ENCODE measurements at places on chromosomes 5 and 9.

- no peak for DNase-seq
Observed at GRCh38 chr9:114893221-114894010, 37.0 kb downstream of the TNFSF8 start.

GRCh38 chr5:111580956-111581355 lies 68.6 kb upstream of the STARD4 start:
- DNase-seq = no peak

DNA sequence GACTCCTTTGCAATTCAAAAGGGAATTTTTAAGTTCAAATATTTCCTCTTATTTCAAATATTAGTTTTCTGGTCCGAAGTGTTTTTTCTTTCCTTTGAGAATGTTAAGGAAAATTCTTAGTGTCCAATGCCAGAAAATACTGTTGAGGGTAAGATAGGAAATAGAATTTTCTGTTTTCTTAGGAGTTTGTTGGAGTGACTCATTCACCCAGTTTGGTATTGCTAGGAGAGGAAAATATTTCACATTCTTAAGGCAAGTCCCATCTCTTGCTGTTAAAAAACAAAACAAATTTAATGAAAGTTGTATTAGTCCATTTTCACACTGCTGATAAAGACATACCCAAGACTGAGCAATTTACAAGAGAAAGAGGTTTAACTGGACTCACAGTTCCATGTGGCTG lies 349.2 kb upstream of the ADAMTSL1 start:
- DNase-seq = no peak

- DNase-seq = no peak
Observed at GRCh38 chr5:174312270-174312617, 266.7 kb downstream of the NSG2 start.

- no peak for DNase-seq
Observed at GRCh38 chr9:132752877-132753592, 82.8 kb downstream of the GTF3C4 start.

GRCh38 chr9:84993105-84993504 lies 323.6 kb downstream of the NTRK2 start:
- no peak for DNase-seq

- no peak for DNase-seq
Observed at GRCh38 chr5:177496070-177496726, 1.2 kb downstream of the PDLIM7 start.

- no peak for DNase-seq
Observed at GRCh38 chr9:129474740-129475404, 146.0 kb downstream of the C9orf50 start.

GRCh38 chr9:134434894-134435506 lies 108.7 kb downstream of the RXRA start:
- DNase-seq = no peak

GRCh38 chr5:61389609-61390008 lies 57.6 kb downstream of the ZSWIM6 start:
- no peak for DNase-seq

DNA sequence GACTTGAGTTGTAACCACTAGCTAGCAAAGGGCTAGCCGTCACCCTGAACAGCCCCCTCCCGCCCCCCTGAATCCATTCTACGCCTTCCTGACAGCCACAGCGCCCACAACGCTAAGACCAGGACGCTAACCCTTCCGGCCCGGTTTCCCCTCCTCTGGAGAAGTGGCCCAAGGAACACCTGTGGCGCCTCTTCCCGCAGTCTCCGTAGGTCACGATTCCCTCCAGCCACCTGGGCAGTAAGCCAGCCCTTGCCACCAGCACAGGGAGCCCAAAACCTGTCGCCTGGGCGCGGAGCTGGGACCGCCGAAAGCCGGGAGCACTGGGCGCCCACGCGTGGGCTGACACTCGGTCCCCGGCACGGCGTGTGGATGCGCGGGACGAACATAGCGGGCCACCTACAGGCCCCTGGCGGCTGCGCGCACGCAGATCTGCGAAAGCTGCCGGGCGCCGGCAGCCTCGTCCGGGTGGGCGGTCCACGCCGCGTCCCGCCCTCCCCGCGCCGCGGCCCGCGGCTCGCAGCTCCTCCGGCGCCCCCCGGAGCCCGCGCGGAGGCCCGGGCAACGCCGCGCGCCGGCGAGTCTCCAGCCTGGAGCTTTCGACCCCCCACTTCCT lies 596 bp downstream of the IRF1 start:
- DNase-seq = no peak

- DNase-seq = no peak
Observed at GRCh38 chr5:154993461-154993860, 20.1 kb upstream of the KIF4B start.

- DNase-seq = no peak
Observed at GRCh38 chr5:163409384-163409783, 28.0 kb upstream of the CCNG1 start.

DNA sequence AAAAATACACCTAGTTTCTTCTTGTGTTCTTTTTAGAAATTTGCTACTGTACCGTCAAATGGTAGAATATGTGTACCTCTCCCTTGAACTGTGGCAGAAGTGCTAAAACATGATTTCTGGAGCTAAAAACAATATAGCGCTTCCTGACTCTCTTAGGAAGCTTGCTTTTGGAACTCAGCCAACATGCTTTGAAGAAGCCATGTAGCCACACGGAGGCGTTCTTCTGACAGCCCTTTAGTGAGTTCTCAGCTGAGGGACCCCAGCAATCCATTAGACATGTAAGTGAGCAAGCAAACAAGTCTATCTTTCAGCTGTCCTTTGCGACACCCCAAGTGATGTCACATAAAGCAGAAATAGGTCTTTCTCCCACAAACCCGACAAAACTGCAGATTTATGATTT lies 917.0 kb downstream of the CDH9 start:
- no peak for DNase-seq

DNA sequence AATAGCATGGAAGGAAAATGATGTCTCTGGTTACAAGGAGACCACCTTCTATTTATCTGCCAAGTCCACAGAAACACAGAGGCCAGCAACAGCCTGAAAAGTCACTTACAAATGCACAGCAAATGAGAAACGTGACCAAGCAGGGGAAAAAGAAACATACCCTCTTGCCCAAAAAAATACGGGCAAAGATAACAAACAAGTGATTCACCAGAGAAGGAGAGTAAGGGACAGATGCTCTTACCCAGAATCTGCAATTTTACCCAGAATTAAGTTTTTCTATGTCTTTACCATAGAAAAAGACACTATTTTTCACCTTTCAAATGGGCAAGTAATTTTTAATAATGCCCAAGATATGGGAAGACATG lies 28.1 kb downstream of the CAMSAP1 start:
- no peak for DNase-seq

GRCh38 chr5:68325065-68325580 lies 109.6 kb downstream of the PIK3R1 start:
- no peak for DNase-seq

DNA sequence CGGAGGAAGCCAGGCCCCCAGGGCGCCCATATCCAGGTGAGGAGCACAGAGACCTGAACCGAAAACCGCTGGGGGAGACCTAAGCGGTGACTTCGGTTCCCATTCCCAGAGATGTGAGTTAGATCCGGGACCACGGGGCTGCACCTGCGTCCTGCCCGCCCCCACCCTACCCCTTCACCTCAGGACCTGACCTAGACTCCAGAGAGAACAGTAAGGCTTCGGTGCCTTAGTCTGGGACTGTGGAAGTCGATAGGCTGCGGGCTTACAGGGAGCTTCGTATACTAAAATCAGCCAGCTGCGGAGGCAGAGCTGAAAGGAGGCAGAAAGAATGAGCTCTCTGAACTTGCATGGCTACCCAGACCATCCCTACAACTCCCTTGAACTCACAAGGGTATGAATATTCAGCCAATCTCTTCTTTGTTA lies 518 bp upstream of the FAM13B start:
- DNase-seq = no peak

DNA sequence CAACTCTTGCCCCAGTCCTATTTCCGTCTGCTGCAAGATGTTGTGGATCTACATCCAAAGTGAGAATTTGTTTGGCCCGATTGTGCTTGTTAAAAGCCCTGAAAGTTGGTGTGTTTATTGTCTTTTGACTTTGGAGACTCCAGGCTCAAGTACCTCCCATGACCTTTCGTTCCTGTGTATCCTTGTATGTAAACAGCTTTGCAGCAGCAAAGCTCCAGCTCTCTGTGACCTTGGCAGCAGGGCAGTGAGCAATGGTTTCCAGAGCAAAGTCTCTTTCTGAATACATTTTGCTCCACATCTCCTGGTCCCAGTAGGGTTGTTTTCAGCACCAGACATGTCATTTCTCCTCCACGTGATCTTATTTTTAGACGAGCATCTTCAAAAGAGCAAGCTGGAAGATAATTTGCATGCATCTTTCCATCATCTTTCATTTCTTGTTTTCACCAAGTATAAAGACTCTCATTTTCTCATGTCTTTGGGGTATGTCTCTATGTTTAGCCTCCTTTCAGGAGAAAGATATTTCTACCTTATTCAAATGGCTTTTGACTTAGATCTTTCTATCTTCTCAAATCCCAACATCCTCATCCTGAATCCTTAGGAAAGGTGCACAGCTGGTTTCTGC lies 68.1 kb upstream of the ERCC6L2 start:
- no peak for DNase-seq

- DNase-seq = no peak
Observed at GRCh38 chr5:171434874-171435273, 15.4 kb downstream of the FGF18 start.

DNA sequence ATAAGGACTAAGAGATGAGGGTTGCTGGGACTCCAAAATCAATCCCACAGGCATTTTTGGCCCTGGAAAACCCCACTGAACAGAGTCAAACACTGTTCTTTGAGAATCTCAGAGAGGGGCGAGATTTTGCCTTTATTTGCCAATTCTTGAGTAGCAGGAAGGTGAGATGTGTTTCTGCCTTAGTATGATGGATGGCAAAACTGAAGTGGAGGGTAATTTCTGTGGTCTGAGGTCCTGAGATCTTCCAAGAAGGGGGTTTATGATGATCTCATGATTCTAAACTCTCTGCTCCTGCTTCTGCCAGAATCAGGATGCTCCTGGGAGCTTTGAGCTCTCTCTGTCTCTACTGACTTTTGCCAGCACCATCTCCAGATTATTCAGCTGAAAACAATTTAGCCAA lies 174.8 kb upstream of the CLINT1 start:
- no peak for DNase-seq

- DNase-seq = no peak
Observed at GRCh38 chr5:132428147-132428482, 58.6 kb downstream of the SLC22A5 start.

- DNase-seq = no peak
Observed at GRCh38 chr9:109887079-109887478, 107.1 kb downstream of the PALM2AKAP2 start.

GRCh38 chr9:116654059-116654355 lies 33.1 kb upstream of the TRIM32 start:
- no peak for DNase-seq

DNA sequence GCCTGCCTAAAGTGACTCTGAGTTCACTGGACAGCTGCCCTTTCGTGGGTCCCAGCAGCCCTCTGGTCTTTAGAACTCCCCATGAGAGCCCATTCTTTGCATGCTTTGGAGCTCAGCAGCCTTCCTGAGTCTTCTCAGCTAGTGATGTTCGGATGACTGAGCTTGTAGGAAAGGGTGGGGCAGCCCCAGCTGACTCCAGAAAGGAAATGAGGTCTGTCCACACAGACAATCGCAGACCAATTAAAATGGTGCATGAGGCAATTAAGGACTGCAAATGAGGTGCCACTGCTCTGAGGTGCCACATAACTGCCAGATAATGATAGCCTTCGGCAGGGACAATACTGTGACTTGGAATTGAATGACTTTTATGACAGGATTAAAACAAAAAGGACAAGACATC lies 25.4 kb upstream of the TOMM5 start:
- DNase-seq = no peak

DNA sequence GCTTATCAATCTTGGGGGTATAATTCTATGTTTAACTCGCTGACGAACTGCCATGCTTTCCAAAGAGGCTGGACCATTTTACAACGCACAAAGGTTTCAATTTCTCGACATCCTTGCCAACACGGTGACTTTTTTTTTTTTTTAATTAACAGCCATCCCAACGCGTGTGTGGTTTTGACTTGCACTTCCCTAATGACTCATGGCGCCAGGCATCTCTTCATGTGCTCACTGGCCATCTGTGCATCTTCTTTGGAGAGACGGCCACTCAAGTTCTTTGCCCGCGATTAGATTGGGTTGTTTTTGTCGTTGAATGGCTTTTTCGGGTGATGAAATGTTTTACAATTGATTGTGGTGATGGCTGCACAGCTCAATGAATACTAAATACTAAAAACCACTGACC lies 12.5 kb upstream of the CARD9 start:
- DNase-seq = no peak

DNA sequence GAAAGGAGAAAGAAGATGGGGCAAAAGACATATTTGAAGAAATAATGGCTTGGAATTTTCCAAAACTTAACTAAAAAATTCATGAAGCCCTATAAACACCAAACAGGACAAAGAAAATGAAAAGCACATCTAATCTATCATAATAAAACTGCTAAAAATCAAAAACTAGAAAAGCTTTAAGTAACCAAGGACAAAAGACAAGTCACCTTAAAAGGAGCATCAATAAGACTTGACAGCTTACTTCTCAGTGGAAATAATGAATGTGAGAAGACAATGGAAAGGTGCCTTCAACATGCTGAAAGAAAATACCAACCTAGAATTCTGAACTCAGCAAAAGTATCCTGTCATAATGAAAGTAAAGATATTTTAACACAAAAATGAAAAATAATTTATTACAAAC lies 27.0 kb downstream of the GTF3C4 start:
- no peak for DNase-seq

- no peak for DNase-seq
Observed at GRCh38 chr9:116342941-116343340, 189.3 kb downstream of the PAPPA start.

DNA sequence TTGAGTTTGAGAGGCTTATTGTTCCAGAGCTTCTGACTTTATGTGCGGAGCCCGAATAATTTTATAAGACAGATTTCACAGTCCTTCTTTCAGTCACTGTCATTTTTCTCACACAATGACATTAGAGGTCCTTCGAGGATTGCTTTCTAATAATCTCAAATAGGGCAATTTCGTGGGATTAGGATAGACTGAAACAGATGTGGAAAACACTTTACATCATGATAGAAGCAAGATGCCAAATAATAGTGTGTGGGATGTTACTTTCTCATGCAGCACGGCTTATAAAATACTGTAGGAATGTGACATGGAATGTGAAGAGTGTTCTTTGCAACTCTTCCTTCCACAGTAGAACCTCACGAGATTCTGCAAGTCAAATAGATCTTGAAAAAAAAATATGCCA lies 451.3 kb downstream of the SEMA5A start:
- no peak for DNase-seq

GRCh38 chr5:40078898-40079575 lies 600.7 kb upstream of the PTGER4 start:
- no peak for DNase-seq

- no peak for DNase-seq
Observed at GRCh38 chr5:158234323-158235158, 375.6 kb upstream of the CLINT1 start.

DNA sequence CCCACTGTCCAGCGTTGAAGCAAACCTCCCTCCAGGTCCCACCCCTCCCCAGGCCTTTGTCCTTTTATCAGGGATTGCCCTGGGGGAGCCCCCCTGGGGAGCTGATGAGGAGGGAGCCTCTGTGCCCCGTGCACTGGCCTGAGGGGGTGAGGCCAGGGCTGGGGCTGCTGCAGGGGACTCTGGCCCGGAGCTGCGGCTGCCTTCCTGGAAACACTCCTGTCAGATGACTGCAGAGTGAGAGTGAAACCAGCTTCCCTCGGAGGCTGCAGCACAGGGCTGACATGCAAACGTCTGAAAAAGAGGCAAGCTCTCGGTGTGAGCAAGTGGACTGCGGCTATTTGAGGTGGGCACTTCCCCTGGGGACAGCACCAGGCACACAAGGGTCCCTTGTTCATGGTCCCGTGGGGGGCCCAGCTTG lies 4.6 kb upstream of the TRAF2 start:
- peak; percentile 59 for DNase-seq

- DNase-seq = no peak
Observed at GRCh38 chr5:9820691-9821449, 190.7 kb upstream of the TAS2R1 start.

Data from stimulated activated CD4-positive, alpha-beta T cell treated with anti-CD3 and anti-CD28 coated beads, Interleukin-12 subunit alpha, Interleukin-12 subunit beta, amount 100 ng/mL, for 48 hours (primary cell).